Daoy (cell line): ENCODE measurements at places on chromosomes 7 and 10. TPM values are rescaled to one million over a fixed set of nuclear protein-coding genes. Genes with fewer than 3 reads are reported as not detected.
A peak's percentile ranks its signal among the peaks of the same experiment; 100 is the strongest.

Gene BAZ1B
- total RNA-seq = 133 and 169 TPM in 2 replicates

Gene CTAGE8
- 0.09 and 0.23 TPM in 2 replicates for total RNA-seq

Gene NKX6-2
- 0.06 TPM in 1 of 2 replicates, not detected in the other for total RNA-seq

Gene ZC3HAV1L
- 5.4 and 7.9 TPM in 2 replicates for total RNA-seq

Gene DPYSL4
- total RNA-seq = 6.7 and 7.1 TPM in 2 replicates

DNA sequence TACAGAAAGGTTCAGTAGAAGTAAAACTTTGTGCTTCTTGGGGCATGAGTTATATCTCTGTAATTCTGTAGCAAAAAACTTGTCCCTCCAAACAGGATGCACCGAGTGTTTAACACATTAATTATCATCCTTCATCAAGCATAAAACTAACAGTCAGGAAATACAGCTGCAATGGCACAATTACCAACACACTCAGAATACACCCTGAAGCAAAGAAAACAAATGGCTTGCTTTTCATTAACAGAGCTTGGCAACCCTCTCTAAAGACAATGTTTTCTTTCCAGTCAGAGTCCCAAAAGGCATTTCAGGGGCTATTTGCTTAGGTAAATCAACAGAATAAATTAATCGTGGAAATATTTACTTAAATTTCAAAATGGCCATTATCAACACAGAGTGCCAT, 107.7 kb downstream of the ICA1 start:
- no peak for DNase-seq

GRCh38 chr10:31418481-31418880, 99.5 kb downstream of the ZEB1 start:
- no peak for DNase-seq

DNA sequence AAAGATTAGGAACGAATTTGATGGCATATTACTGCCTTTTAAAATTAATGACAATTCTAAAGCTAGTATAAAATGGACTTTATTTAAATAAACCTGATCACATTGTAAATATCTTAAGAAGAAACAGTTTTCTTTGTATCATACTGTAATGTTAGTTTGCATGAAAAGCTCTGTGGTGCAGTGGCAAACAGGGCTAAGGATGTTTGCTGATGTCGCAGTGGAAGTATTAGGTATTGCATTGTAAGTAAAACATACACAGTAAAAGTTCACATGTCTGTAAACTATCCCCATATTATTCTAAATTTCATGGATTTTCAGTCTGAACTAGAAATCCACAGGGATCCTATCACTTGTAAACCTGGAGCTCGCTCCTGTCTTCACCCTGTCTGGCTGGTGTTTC, 252.6 kb upstream of the ZNF32 start:
- no peak for DNase-seq

DNA sequence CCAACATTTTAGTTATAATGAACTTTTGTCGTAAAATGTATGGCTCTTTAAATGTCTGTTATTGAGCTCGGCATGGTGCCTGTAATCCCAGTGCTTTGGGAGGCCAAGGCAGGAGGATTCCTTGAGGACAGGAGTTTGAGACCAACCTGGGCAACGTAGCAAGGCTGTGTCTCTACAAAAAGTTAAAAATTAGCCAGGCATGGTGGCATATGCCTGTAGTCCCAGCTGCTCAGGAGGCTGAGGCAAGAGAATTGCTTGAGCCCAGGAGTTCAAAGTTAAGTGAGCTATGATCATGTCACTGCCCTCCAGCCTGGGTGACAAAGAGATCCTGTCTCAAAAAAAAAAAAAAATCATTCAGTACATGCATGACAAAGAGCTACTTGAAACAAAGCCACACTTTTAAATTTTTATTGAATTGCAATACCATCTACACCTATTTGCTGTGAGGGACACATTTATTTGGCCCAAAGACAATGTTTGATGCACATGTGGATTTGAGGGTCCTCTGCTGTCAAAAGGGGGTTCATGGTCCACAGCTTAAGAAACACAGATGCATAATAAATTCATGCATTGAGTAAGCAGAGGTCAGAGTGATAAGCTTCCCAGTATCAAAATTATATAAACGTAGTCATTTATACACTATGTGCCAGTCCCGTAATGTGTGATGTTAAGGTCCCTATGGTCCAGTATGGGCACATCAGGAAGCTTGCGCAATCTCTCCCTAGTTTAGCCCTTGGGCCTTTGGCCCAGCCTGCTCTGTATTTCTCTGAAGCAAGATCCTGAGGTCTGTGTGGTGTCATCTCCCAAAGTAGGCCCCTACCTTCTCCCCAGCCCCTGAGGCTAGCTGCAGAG, 4.4 kb upstream of the MALSU1 start:
- DNase-seq = no peak

DNA sequence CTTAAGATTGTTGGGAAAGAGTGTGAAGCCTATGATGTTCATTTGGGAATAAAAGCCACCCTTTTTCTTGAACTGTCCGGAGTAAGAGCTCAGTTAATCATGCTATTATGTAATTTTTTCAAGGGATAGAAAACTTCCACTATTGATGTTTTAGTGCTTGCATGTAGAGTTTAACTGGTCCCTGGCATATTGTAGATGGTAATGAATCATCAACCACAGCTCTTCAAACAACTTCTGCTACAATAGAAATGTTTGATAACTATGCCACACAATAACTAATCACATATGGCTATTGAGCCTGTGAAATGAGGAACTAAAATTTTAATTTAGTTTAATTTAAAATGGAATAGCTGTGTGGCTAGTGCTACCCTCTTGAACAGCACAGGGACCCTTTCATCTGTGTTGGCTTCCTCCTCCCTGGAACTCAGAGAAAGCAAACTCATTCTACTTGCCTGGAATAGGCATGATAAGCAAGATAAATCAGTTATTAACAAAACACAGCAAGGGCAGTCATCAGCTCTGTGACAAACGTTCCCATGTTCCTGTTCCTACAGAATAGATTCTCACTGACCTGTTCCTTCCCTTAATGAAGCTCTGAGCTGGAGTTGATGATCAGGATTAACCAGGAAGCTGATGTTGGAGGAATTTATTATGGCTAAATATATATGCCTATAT, 4.9 kb upstream of the SRI start:
- peak; percentile 15 for DNase-seq

GRCh38 chr7:159114981-159115380, 29.7 kb downstream of the VIPR2 start:
- DNase-seq = no peak

- DNase-seq = no peak
Observed at GRCh38 chr10:77781451-77782327, 144.1 kb upstream of the KCNMA1 start.

- DNase-seq = no peak
Observed at GRCh38 chr10:10054466-10054865, 963.2 kb upstream of the CELF2 start.

- DNase-seq = no peak
Observed at GRCh38 chr7:46695051-46695708, 774.1 kb upstream of the IGFBP3 start.

- DNase-seq = no peak
Observed at GRCh38 chr7:91033574-91033973, 230.7 kb upstream of the FZD1 start.

DNA sequence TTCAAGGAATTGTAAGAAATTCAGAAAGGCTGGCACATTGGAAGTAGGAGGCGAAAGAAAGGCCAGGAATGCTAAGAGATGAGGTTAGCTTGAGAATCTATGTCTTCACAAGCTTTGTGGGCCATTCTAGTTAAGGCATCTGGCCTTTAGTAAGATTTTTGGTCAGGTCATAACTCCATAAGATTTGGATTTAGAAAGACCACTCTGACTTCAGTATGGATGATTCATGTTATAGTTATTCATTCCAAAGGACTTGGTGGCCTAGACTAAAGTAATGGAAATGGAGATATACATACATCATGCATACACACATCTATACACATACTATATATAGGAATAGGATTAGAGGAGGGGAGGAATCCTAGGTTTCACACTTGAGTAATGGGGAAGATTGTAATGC, 77.5 kb downstream of the SEPTIN7 start:
- no peak for DNase-seq

DNA sequence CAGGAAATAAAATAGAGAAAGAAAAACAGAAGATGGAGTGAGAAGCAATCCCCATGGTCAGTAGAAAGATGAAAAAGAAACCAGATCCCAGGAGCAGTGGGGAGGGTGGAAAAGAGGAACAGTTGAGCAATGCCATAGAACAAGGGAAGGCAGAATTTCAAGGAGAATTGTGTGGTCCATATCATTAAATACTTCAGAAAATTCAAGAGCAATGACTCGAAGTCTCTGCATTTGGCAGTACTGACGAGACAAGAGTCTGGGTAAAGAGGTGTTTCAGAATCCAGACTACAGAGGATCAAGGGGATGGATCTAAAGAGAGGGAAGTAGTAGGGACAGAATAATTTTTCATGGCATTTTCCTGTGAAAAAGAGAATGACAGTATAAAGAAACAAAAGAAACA, 512.6 kb downstream of the PHTF2 start:
- DNase-seq = no peak

DNA sequence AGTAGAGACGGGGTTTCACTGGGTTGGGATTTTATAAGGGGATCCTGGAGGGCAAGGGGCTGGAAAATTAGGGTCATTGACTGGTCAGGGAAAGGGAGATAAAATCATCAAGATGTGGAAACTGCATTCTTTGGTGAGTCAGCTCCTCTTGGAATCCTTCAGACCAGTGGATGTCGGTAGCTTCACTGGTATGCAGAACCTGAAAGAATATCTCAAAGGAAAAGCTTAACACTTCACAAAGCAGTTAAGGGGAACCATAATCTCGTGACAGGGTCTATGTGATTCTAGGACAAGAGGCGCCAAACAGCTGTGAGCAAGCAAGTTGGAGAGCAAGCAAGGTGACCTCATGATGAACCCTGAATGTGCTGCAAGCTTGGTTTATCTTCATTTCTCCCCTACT, 634.7 kb upstream of the AUTS2 start:
- DNase-seq = no peak

DNA sequence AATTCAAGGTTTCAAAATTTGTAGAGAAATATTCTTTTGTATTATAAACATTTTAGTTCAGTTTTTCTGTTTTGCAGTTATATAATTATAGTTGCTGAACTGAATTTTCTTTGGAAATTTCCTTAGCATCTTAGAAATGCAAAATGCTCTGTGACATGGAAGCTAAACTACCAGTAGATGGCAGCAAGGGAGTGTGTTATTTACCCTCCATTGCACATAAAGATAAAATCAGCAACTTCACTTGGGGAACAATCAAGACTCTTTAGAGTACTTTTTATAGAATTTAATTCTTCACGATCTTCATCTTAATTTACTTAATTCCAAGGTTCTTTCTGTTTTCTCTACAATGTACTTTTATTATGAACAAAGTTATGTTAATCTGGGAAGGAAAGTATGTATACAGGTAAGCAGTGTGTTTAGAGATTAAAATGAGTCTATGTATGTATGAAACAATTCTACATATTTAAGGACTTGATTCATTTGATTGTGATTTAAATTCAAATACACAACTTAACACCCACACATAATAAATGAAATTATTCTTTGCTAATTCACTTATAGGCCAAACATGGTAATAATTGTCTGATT, 404.2 kb downstream of the THSD7A start:
- DNase-seq = peak; percentile 35

- DNase-seq = no peak
Observed at GRCh38 chr10:131698232-131698631, 202.6 kb upstream of the PPP2R2D start.

- DNase-seq = no peak
Observed at GRCh38 chr7:8169171-8169570, 92.8 kb downstream of the ICA1 start.
